ENCODE measurements at places on chromosomes 1 and 21. TPM values are rescaled to one million over a fixed set of nuclear protein-coding genes. Genes with fewer than 3 reads are reported as not detected.

The SNX27 gene
- total RNA-seq = 39.3 TPM

The PCSK9 gene
- total RNA-seq = 0.07 TPM

The NBPF11 gene
- 0.91 TPM for total RNA-seq

The SYTL1 gene
- not detected for total RNA-seq

The SAMSN1 gene
- 1.4 TPM for total RNA-seq

The NUAK2 gene
- 0.61 TPM for total RNA-seq

The TRIM63 gene
- total RNA-seq = 1,040 TPM

The HAO2 gene
- 0.18 TPM for total RNA-seq

The MATN1 gene
- total RNA-seq = not detected

The LMOD1 gene
- total RNA-seq = 25.6 TPM

The AP4B1 gene
- 11.2 TPM for total RNA-seq

The GPR161 gene
- 0.75 TPM for total RNA-seq

The OR2G3 gene
- total RNA-seq = not detected

The CFHR5 gene
- total RNA-seq = not detected

The PERM1 gene
- 218 TPM for total RNA-seq

The ATAD3C gene
- total RNA-seq = not detected

The DUSP10 gene
- total RNA-seq = 2.9 TPM

The MAP10 gene
- total RNA-seq = 2.3 TPM

The ENO1 gene
- 354 TPM for total RNA-seq

The TDRD5 gene
- total RNA-seq = not detected

The KCNC4 gene
- total RNA-seq = 3.1 TPM

The VWA5B1 gene
- total RNA-seq = not detected

The S100A5 gene
- total RNA-seq = not detected

All from gastrocnemius medialis (tissue), 4 donors.